ENCODE measurements at places on chromosomes 5 and 9.

- ATAC-seq = no peak
These were observed 82.4 kb upstream of the TNFAIP8 start for GRCh38 chr5:119273391-119273839.

DNA sequence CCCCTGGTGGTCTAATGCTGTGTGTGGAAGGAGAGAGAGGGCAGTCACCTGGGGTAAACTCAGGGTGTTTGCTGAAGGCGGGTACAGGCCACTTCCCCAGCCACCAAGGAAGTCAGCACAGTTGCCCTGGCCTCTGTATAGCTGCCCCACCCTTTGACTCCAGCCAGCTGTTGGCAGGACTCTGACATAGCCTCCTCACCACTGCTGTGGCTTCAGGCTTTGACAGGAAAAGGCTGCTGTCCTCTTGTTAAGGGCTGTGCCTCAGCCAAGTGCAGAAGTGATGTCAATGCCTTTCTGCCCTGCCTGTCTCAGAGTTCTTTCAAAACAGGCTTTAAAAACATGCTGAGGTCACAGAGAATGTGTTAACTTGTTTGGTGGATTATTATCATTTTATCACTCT is 487.2 kb upstream of the KLF4 start:
- no peak for ATAC-seq

DNA sequence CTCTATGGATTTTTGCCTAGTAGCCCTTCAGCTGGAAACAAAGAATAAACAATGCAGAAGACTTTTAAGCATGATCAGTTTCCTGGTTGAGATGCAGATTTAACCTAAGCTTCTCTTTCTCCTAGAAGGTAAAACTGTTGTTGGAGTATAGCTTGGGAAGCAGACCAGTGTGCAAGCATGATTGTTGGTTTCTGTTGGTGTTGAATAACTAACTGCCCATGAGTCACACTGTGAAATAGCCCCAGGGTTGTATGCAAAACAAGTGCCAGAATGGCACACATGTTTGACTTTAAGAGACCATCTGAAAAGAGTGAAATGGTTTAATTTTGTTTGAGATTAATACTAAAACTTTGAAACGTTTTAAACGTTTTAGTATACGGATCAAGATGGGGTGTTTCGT is 227.1 kb downstream of the ARHGEF28 start:
- no peak for ATAC-seq

DNA sequence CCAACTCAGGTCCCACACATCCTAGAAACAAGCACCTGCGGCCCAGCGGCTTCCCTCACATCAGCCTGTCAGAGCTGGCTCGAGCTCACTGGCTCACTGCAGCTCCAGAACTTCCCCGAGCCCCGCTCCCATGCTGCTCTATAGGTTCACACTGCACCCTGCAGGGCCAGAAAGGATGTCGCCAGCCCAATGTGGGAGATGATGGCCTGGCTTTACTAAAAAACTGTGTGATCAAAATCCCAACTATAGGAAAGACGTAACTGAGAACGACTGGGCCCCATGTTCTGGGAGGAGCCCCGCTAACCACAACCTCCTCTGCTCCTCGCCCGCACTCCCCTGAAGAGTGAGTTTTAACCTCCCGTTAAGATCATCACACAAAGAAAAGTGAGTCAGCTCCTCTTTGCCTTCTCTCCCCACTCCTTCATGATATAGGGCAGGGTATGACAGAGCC is 4.6 kb downstream of the SURF4 start:
- no peak for ATAC-seq
